CD4-positive, alpha-beta T cell treated with Interleukin-21 for 1 hour (primary cell): ENCODE measurements at places on chromosomes 3 and 15.

GRCh38 chr15:65399001-65399706 is 21.4 kb upstream of the IGDCC3 start:
- DNase-seq: no peak

- no peak for DNase-seq
Observed at GRCh38 chr3:110262896-110263295, 808.7 kb upstream of the NECTIN3 start.

GRCh38 chr3:59142556-59142955 is 92.7 kb upstream of the CFAP20DC start:
- no peak for DNase-seq

DNA sequence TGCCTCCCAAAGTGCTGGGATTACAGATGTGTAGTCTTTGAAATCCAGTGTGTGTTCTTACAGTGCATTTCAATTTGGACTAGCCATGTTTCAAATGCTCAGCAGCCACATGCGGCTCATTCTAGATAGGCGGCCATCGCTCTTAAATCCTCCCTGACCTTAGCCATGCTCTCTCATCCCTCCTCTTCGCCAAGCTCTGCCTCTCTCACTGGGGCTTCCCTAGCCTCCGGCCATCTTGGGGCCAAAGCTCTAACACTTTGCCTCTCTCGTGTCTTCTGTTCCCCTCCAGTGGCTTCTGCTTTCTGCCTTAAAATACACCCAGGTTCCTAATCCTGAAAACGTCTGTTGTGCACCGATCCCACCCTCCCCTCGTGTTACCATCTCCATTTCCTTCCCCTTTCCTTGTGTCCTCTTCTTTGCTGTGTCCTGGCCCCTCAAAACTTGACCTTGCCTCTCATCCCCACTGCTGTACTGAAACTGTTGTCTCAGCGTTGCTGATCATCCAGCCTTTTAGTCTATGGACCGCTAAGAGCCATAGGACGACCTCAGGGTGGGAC is 1.4 kb upstream of the GHRL start:
- DNase-seq: no peak

- no peak for DNase-seq
Observed at GRCh38 chr15:93268066-93268465, 179.1 kb upstream of the RGMA start.

- no peak for DNase-seq
Observed at GRCh38 chr3:158846803-158847451, 45.1 kb downstream of the MFSD1 start.

DNA sequence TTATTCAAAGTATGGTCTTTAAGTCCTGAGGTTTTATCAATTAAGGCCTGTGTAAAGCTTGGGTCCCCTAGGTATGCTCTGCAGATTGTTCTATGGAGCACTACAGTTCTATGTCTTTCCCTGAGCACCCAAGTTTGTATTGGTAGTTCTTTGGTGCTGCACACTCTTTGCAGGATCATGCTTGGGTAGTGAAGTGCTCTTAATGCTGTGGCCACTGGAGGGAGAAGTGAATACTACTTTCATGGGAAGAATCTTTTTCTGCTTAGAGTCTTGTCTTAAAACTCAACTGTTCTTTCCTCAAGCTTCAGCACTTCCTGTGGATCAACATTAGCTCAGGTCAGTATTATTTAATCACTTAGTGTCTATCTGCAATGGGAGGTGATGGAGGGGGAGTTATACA is 93.6 kb upstream of the CFAP20DC start:
- DNase-seq: no peak

- no peak for DNase-seq
Observed at GRCh38 chr3:128624526-128625138, 26.0 kb downstream of the RPN1 start.

DNA sequence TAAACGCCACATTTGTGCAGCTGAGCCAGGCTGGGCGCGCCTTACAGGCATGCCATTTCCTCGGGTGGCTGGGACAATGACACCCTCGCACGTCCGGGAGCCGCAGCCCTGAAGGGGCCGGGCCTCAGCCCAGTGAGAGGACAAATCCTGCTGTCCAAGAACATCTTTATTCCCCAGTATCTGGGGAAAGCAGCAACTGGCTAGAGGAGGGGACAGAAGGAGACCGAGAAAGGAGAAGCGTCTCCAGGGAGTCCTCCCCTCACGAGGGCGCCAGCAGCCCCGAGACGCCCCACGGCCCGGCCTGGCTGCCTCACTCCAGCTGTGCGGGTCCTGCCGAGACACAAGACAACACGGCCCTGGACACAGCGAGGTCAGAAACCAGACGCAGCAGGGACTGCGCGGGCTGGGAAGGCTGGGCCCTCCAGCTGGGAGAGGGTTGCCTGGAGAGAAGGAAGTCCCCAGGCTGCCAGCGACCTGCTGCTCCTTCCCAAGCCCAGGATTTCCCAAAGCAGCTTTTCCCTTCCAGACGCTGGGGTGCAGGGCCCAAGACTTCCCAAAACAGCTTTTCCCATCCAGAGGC is 130.2 kb downstream of the CHSY1 start:
- DNase-seq: peak; percentile 19

GRCh38 chr3:195248281-195248680 is 22.7 kb downstream of the XXYLT1 start:
- no peak for DNase-seq

DNA sequence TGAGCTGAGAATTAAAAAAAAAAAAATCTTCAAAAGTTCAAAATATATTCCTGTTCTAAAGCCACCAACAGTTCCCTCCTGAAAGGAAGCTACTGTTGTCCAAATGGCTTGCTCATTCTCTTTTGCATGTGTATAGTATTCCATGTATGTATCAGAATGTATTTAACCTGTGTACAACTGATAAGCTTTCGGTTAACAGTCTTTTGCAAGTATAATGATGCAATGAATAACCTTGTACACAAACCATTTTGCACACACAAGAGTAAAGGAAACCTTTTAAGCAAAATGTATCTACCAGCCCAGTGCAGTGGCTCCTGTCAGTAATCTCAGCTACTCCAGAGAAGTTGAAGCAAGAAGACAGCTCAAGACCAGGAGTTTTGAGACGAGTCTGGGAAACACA is 32.6 kb downstream of the TOPBP1 start:
- no peak for DNase-seq

GRCh38 chr15:93019090-93019489 is 69.9 kb downstream of the RGMA start:
- no peak for DNase-seq
